H9 (cell line): ENCODE measurements at places on chromosomes 5 and 9. TPM values are rescaled to one million over a fixed set of nuclear protein-coding genes. Genes with fewer than 3 reads are reported as not detected.

DNA sequence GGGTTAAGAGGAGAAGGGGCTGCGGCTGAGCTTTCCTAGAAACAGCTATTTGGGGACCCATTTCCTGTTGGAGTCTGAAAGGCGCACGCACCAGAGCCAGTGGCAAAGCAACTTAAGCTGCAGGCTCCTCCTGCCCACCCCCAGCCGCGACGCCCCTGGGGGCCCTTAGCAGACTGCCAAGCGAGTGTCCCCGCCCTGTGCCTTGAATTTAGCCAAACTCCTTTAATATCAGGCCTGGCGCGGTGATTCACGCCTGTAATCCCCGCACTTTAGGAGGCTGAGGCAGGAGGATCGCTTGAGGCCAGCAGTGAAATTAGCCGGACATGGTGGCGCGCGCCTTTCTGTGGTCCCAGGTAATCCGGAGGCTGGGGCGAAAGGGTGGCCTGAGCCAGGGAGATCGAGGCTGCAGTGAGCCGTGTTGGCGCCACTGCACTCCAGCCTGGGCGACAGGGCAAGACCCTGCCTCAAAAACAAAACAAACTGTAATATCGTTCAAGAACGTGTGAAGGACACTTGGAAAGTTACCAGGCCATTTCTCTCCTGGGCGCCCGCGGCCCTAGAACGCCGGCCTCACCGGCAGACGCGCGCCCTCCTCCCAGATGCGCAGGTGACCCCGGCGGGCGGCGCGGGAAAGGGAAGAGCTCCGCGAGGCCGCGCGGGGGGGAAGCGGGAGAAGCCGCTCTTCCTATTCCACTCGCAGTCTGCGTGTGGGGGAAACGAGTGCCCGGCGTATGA is 1.0 kb upstream of the F2R start:
- H3K36me3 ChIP-seq = peaks cover 4% of the 10 kb centered on the region; the same call in 2 of the 3 replicates
- peaks cover 2% of the 10 kb centered on the region; the same call in 1 of the 2 replicates for H3K27me3 ChIP-seq
- DNase-seq = peak; percentile 60
- peak overlapping the region; percentile 80 for H3K4me3 ChIP-seq
- no peak overlapping the region for H3K27ac ChIP-seq
- peaks cover 4% of the 10 kb centered on the region; the same call in 1 of the 2 replicates for H3K4me1 ChIP-seq

DNA sequence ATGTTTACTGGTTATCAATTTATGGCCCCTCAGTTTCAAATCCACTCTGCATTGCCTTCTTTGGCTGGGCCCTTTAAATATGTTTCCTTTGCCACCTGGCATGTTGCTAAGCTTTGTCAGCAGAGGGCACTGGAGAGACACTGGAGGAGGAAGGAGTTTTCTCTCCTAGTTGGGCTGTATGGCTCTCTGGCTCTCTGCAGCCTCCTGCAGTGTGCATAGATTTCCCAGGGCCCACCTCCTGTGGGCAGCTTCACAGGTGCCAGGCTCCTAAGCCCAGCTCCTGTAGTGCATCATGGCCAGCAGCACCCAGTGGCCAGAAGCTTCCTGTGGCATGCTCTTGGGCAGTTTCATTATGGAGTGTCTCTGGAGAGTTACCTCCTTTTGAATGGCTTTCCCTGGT is 23.3 kb downstream of the CAVIN4 start:
- no peak overlapping the region for H3K4me3 ChIP-seq
- no peaks in the 10 kb centered on the region for H3K27me3 ChIP-seq
- no peaks in the 10 kb centered on the region for H3K36me3 ChIP-seq

GRCh38 chr5:154205441-154206117 is 15.0 kb downstream of the GALNT10 start:
- no peak for DNase-seq
- H3K36me3 ChIP-seq = no peaks in the 10 kb centered on the region

DNA sequence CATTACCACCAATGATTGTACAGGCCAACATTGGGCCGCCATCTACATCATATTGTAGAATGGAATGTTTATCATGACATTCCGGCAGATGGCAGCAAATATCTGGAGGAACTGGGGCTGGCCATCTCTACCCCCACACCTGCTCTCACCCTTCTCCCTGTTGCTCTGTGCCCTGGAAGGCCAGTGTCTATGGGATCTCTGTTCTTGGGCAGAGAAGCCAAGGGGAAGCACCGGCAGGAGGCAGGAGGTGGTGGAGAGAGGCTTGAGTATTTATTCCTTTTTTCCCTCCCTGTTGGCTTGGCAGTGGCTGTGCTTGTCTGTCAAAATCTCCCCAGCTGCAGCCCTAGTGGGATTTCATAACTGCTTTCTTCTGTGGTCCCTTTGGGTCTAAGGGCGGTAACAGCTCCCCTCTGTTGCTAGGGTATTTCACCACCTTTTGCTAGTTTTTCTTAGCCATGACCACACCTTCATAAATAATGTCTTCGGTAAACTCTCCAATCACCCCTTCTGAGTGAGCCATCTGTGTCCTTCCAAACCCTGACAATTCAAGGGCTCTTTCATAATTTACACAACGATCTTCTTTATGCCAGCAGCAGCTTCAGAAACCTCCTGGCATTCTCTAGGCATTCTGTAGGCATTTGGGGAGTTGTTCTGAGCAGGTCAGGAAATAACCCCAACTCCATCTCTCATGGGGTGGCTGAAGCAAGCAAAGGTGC is 225.8 kb downstream of the MELK start:
- no peak overlapping the region for H3K27ac ChIP-seq
- H3K4me3 ChIP-seq = no peak overlapping the region
- peaks cover 4% of the 10 kb centered on the region for H3K36me3 ChIP-seq
- no peaks in the 10 kb centered on the region for H3K27me3 ChIP-seq

- H3K27ac ChIP-seq = no peak overlapping the region
- DNase-seq = no peak
- H3K4me1 ChIP-seq = no peaks in the 10 kb centered on the region; the same call in 1 of the 2 replicates
- no peak overlapping the region for H3K4me3 ChIP-seq
Measured at GRCh38 chr9:8863886-8864544, 1064.4 kb upstream of the DMAC1 start.

- H3K27ac ChIP-seq = no peak overlapping the region
- H3K4me3 ChIP-seq = no peak overlapping the region
- DNase-seq = no peak
Measured at GRCh38 chr5:52743970-52744369, 43.7 kb upstream of the ITGA1 start.

DNA sequence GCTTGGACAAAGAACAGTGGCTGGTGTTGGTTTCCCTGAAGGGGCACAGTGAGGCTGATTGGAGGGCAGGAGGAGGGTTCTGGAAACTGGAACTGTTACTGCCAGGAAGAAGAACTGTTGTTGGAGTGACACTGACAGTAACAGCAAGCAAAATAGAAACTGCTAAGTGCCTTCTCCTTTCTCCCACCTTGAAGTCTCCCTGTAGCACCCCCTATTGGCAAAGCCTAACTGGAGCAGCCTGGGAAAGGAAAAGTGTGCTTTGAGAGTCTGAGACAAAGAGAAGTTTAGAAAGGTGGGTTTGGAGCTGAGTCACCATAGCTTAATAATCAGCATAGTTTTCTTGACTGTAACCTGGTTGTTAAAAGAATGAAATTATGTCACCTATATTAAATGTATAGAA is 2.5 kb upstream of the TMEM174 start:
- H3K36me3 ChIP-seq = no peaks in the 10 kb centered on the region
- H3K27ac ChIP-seq = no peak overlapping the region
- H3K4me3 ChIP-seq = no peak overlapping the region
- H3K4me1 ChIP-seq = 0 out of 2 replicates have a peak, but pooled peaks cover 3% of the 10 kb centered on the region
- DNase-seq = peak; percentile 73

GRCh38 chr5:164139423-164139822 is 634.0 kb downstream of the MAT2B start:
- H3K27me3 ChIP-seq = no peaks in the 10 kb centered on the region
- no peaks in the 10 kb centered on the region for H3K36me3 ChIP-seq
- DNase-seq = no peak
- no peaks in the 10 kb centered on the region for H3K4me1 ChIP-seq

DNA sequence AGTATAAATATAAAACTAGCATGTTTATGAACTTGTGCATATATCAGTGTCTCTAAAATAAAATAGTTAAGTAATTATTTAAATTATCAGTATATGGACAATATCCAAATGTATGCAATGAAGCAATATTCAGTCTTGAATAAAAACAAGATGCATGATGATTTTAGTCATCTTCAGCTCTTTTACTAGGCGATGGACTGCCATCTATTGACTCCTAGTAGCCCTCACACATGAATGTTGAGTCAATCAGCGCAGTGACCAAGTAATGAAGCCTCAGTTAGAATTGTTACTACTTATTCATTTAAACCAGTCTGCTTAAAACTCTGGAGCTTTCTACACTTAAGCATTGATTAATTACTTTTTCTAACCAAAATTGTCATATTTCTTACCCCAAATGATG is 92.9 kb upstream of the GRHPR start:
- no peak overlapping the region for H3K27ac ChIP-seq
- H3K4me3 ChIP-seq = no peak overlapping the region
- H3K4me1 ChIP-seq = no peaks in the 10 kb centered on the region
- no peaks in the 10 kb centered on the region for H3K36me3 ChIP-seq

DNA sequence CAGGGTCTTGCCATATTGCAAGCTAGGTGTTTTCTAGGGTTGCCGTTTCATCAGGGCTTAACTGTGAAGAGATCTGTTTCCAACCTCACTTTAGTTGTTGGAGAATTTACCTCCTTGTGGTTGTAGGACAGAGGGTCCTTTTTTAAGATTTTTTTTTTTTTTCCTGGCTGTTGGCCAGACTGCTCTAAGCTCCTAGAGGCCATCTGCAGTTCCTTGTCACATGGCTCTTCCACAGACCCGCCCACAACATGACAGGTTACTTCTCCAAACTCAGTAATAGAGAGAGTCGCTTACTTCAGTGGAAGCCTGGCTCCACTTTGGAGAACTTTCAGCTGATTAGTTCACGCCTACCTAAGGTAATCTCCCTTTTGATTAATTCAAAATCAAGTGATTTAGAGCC is 543.7 kb downstream of the DMRTA1 start:
- no peak overlapping the region for H3K27ac ChIP-seq
- H3K4me3 ChIP-seq = no peak overlapping the region
- no peaks in the 10 kb centered on the region for H3K36me3 ChIP-seq
- no peaks in the 10 kb centered on the region for H3K27me3 ChIP-seq
- H3K4me1 ChIP-seq = no peaks in the 10 kb centered on the region

GRCh38 chr9:121765021-121765950 is 113.9 kb downstream of the DAB2IP start:
- peaks cover 53% of the 10 kb centered on the region for H3K36me3 ChIP-seq
- no peak overlapping the region for H3K4me3 ChIP-seq
- no peaks in the 10 kb centered on the region for H3K4me1 ChIP-seq
- no peaks in the 10 kb centered on the region for H3K27me3 ChIP-seq
- no peak for DNase-seq

DNA sequence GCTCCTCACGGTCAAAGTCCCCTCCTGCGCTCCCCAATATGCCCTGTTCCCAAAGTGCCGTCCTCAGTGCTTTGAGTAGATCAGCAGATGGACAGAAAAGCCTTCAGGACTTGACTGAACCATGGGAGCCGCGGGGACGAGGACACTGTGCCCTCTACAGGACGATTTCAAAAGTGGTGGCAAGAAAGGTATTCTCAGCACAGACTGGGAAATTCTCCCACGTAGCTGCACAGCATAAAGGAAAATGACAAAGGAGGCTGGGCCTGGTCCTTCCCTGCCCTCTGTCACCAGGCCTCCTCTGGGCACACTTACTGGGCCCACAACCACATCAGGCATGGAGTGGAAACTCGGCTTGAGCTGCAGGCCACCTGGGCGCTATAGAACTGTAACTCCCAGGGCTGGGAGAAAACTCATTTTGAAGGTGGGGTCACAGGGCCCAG is 16.7 kb upstream of the MTMR12 start:
- H3K27me3 ChIP-seq = no peaks in the 10 kb centered on the region
- no peak overlapping the region for H3K27ac ChIP-seq
- DNase-seq = peak; percentile 86
- H3K4me3 ChIP-seq = no peak overlapping the region
- no peaks in the 10 kb centered on the region for H3K4me1 ChIP-seq
- no peaks in the 10 kb centered on the region; the same call in 2 of the 3 replicates for H3K36me3 ChIP-seq

The OLFM1 gene
- total RNA-seq = 34.1 and 36.8 TPM in 2 replicates

The CACNA1B gene
- total RNA-seq = 6.5 and 7.8 TPM in 2 replicates

The TIMD4 gene
- not detected in 2 replicates for total RNA-seq

The SLC36A3 gene
- total RNA-seq = not detected in 2 replicates

The RNF44 gene
- total RNA-seq = 172 and 175 TPM in 2 replicates

The ADAMTS19 gene
- total RNA-seq = 20.3 and 20.8 TPM in 2 replicates

The SPINK13 gene
- total RNA-seq = not detected in 2 replicates

The KCNV2 gene
- total RNA-seq = not detected in 2 replicates

The LRRC19 gene
- not detected in 2 replicates for total RNA-seq

The GPR107 gene
- 38.0 and 38.6 TPM in 2 replicates for total RNA-seq
